ENCODE measurements at places on chromosomes 16 and 17.

DNA sequence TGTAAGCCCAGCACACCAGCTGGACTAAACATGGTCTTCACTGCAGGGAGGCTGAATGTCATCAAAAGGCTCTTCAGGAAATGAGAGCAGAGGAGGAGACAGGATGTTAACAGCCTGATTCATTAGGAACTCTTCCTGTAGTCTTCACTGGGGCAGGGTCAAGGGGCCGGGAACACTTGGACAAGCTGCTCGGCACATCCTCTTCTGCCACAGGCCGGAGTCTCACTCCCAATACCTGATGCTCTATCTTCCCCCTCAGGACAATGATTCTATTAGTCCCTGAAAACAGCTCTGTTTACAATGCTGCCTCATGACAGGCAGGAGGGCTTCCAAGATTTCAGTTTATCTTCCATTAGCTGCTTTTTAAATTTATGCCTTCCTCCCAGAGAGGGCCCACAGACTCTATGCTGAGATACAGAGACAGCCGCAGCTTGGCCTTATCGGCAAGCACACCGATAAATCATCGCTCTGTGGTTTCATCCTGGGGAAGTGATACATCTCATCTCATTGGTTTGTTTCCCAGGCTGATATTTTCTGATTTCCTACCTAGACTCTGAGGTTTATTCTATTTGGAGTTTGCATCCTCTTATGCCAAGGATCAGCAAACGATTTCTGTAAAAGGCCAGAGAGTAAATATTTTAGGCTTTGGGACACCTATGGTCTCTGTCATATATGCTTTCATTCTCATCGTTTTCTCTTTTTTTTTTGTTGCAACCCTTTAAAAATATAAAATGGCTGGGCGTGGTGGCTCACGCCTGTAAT, 214.0 kb upstream of the ASIC2 start:
- DNase-seq: no peak

DNA sequence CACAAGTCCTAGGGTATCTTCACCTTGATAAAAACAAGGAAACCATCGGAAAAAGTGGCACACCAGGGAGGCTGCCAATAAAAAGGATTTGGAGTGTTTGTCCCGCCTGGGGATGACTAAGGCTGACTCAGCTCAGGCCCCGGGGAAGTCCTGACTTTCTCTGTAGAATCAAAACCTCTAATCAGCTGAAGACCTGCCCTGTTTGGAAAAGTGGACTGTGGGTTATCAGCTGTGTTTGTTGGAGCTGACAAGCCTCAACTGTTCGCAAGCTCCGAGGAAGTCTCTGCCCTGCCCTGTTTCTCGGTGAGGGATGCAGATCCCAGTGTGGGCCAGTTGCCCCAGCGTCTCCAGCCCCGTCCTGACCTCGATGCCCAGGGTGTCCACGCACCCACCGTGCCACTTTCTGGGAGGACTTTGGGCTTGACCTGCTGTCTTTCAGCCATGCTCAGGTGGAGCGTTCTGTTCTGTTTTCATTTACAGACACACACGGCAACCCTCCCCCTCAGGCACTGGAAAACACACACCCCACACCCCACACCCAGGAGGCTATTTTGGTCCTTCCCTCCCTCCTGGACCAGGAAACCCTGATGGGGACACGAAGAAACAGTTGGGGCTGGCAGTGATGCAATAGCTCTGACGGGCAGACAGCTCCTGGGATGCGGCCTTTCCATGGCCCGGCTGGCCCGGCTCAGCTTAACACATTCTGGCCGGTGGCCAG, 27.6 kb upstream of the PITPNA start:
- no peak for DNase-seq

DNA sequence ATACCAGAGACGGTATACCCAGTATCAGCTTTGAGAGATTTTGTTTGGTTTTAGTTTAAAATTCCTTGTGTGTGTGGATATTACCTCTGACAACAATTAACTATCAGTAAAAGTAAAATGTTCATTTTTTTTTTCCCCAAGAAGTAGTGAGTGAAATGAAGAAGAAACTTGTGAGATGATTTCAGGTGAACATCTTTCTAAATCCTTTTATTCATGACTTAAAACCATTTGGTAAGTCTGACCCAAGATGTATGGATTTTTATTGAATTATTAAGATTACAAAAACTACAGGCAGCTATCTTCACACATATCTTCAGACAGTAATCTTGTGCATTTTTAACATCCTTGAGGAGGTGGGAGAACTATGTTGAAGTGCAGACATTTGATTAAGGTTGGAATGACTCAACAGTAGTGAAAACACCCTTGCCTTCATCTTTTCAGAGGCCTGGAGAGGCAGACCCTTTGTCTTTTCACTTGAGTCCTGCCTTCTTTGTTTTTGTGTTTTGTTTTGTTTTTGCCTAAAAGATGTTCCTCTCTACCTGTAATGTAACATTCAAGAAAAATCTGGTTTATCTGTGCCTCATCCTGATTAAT, 240.3 kb upstream of the TBX2 start:
- DNase-seq: no peak

- no peak for DNase-seq
Observed at GRCh38 chr16:84836234-84836647, 16.5 kb downstream of the CRISPLD2 start.

DNA sequence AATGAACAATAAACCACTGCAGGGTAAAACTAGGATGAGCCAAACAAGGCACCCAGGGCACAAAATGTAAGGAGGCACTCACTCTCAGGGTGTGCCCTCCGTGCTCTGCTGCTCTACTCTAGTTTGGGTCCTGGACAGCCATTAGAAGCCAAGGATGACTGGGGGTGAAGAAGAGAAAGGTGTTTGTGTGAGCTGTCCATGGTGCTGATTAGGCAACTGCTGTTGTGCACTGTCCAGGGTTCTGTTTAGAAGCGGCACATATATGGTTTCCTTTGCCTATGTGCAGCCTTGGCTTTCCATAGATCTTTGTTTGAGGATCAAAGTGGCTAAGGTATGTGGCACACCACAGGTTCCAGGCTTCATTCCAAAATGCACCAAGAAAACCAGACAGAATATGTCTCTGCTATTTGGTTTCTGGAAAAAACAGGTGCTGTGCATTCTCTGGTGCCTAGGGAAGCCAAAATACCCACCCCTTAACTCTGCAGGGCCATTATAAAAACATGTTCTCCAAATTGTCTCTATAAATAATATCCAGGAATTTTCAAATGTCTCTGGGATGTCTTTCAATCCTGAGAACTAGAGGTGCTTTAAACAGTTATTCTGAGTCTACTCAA, 123.5 kb downstream of the CBLN1 start:
- peak; percentile 1 for DNase-seq

DNA sequence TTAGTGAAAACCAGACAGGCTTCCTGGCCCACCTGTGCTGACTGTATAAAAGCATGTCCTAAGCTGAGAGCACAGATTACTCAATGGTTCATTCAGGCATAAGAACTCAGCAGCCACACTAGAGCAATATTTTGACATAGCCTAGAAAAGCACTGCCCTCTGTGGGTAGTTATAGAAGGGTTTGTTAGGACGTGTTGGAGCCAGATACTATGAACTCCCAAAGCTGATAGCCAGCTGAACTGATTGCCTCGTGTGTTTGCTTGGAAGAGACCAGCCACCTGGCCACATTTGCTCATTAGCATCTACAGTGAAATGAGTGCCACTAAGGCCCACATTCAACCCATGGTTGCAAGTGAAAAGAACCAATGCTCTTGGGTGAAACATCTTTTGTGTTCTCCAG, 30.8 kb upstream of the ABCA5 start:
- no peak for DNase-seq

DNA sequence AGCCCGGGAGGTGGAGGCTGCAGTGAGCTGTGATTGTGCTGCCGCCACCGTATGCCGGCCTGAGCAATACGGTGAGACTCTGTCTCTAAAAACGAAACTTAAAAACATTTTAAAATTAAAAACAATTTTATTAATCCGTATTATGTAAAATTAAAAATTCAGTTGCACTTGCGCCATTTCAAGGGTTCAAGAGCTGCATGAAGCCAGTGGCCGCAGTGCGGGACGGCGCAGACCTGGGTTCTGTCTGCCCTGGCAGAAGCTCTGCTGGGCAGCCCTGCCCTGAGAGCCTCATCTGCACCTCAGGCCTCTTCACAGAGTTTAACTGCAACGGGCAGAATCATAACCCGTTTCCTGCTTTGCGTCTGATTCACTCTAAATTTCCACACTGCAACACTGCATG, 31.7 kb downstream of the TBC1D16 start:
- no peak for DNase-seq

DNA sequence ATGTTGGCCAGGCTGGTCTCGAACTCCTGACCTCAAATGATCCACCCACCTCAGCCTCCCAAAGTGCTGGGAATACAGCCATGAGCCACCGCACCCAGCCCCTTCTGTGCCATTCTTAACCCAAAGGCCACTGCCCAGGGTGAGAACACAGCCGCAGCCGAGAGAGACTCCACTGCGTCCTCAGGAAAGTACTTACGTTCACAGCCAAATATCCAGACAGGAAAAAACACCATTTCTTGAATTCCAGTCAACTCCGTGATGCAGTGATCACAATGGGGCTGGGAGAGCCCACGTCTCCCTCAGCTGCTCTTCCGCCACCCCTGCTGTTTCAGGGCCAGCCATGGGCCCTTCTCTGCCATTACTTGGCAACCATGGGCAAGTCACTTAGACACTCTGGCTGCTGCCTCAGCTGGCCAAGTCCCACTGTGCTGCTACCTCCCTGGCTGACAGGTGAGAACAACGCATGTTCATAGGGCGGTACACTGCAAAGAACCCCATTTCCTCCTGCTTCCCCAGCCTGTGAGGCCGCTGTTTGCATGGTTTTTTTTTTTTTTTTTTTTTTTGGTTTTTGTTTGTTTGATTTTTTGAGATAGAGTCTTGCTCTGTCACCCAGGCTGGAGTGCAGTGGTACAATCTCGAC, 4.3 kb downstream of the CDIP1 start:
- DNase-seq: peak; percentile 52

DNA sequence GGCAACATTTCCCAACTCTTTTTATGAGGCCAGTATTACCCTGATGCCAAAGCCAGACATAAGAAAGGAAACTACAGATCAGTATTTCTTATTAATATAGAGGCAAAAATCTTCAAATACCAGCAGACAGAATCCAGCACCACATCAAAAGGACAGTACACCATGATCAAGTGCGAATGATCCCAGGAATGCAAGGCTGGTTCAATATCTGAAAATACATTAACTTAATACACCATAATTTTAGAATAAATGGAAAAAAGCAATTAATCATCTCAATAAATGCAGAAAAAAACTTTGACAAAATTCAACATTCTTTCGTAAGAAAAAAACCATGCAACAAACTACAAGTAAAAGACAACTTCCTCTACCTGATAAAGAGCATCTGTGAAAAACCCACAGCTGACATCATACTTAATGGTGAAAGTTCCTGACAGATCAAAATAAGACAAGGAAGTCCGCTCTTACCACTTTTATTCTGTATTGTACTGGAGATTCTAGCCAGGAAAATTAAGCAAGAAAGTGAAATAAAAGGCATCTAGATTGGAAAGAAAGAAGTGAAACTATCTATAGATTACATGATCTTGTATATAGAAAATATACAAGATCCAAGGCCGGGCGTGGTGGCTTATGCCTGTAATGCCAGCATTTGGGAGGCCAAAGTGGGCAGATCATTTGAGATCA, 26.4 kb upstream of the MAPK3 start:
- DNase-seq: no peak

DNA sequence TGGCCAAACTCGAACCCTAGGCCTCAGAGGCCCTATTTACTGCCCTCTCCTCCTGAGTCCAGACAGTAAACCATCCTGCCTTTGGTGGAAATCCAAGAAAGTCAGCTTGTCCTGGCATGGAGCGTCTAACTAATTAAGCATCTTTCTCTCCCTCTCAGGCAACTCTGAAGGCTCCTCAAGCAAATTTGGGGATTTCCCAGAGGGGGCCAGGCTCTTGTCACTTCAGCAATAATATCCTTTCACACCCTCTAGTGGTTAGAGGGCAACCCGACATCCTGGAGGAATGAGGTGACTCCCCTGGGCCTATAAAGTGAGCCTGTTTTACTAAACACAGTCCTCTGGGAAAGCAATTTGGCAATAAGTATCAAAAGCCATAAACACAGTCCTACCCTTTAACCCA, 60.4 kb downstream of the NOG start:
- DNase-seq: peak; percentile 77

DNA sequence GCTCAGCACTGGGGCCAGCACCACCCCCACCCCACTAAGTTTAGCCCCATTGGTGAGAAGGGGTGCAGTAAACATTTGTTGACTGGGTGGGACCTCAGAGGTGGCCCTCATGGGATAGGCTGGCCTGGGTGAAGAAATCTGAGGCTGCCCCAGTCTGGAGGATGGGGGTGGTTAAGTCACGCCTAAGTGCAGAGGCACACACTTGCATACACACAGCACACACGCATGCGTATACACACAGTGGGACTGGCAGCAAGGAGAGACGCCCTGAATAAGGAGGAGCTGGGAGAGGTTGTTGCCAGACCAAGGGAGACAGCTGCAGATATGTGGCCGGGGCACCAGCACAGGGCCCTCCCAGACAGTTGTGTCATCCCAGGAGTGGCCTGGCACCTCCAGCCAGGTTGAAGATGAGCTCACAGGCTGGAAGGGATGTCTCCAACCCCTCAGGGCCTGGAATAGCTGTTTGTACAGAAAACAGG, 3.0 kb upstream of the BCAR1 start:
- no peak for DNase-seq

GRCh38 chr17:4908711-4909496, 6.0 kb upstream of the CHRNE start:
- DNase-seq: peak; percentile 55

DNA sequence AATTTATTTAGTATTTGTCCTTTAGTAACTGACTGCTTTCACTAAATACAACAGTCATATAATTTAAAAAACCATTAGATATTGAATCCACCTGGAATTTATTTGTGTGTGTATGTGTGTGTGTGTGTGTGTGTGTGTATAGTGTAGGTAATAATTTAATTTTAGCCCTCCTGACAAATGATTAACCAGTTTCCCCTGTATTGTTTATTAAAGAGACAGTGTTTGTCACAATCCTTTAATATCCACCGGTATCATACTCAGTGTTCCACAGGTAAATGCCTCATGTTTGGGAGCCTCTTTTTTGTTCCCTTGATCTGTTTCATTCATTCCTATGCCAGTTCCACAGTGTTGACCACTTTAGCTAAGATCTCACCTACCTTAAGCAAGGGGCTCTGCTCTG, 134.6 kb upstream of the IRX3 start:
- no peak for DNase-seq

All from CD4-positive, CD25-positive, alpha-beta regulatory T cell (primary cell).